Activated naive CD4-positive, alpha-beta T cell (primary cell): ENCODE measurements at places on chromosomes 3 and 15.

- no peak for DNase-seq
Measured at GRCh38 chr3:45021524-45022297, 4.4 kb upstream of the CLEC3B start.

DNA sequence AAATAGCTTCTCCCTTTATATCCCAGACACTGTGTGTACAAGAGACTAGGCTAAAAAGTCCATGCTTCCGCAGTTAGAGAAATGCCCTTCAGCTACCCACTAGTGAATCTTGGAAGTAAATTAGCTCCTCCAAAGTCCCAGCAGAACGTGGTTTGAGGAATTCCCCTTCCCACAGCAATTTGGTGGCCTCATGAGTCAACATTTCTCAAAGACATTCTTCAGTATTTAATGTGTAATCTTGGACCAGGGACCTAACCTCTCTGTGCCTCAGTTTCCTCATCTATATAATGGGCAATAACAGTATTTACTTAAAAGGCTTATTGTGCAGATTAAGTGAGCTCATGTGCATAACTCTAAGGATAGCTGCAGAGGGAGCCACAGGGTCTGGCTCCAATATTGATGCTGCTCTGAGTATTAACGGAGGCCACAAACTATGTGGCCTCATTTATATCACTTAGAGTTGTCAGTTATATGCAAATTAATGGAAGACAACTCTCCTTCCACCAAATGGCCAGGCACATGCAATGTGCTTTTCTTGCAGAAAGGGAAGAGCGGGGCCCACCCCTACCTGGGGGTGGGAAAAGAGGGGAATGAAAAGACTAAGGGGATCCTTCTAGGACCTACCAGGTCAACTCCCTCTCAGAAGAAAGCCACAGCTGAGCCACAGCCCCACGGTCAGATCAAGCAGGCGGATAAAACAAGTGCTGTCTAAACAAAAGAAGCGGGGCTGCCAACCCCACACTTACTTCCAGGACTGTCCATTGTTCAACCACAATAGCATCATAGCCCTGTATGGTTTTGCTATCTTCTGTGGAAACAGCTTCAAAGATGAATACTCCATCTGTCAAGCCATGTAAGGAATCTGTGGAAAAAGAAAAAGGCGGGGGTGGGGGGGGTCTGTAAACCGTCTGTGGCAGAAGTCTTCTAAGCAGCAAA is 92.4 kb downstream of the OXNAD1 start:
- DNase-seq, result no peak

DNA sequence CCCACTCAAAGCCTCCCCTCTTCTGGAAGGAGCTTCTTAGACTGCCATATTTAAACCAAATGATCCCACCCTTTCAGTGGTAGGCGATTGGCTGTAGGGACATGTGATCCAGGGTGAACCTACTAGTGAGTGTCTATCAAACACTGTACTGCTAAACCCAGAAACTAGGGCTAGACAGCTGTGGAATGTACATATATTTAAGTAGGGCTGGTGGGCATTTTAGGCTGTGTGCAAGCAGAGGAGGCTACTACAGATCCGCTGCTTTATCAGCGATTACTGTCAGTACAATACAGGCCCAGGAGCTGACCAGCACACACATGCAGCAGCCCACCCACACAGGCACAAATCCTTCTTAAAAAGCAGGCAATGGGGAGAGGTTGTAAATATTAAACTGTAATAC is 15.4 kb upstream of the LARP6 start:
- DNase-seq, result no peak

- no peak for DNase-seq
Measured at GRCh38 chr15:60351066-60351465, 46.7 kb downstream of the ANXA2 start.

GRCh38 chr3:11140030-11140712 is 14.1 kb upstream of the HRH1 start:
- DNase-seq, result no peak

DNA sequence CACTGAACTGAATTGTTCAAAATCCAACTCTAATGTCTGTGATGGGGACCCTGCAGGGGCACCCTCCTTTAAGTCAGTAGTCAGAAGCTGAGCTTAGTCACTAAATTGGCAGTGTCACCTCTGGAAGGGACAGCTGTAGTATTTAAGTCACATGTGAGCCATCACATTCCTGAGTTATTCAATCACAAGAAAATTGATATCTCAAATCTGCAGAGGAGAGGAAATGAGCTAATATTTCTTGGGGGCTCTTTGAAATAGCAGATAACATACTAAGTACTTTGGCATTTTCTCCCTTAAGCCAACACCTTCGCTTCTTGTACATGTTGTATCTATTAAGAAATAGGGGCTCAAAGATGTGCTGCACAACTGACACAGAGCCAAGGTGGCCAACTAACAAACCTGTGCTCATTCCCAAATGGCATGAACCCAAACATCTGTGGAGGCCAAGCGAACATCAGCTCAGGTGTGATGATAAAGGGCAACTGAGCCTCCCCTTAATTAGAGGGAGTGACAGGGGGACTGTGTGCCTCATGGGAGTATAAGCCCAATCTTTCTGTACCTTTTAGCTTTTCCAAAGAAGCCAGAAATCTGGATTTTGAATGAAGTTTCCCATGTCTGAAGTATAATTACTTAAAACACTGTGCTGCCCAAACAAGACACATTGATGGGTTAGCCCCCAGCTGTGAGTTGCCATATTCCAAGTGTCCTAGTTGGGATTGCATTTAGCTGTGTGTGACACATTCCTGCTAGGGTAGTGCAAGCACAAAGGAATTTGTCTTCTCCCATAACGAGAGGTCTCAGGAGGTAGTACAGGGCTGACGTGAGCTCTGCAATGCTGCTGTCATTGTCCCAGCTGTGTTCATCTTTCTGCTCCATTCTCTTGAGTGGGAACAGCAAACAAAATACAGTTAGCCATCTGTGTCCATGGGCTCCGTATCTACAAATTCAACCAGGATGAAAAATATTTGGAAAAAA is 63.3 kb downstream of the ABHD5 start:
- no peak for DNase-seq

- no peak for DNase-seq
Measured at GRCh38 chr3:138448631-138449030, 14.2 kb downstream of the ESYT3 start.

GRCh38 chr3:31848163-31848818 is 132.8 kb downstream of the OSBPL10 start:
- no peak for DNase-seq

GRCh38 chr3:52119826-52120225 is 34.4 kb downstream of the POC1A start:
- DNase-seq, result no peak

DNA sequence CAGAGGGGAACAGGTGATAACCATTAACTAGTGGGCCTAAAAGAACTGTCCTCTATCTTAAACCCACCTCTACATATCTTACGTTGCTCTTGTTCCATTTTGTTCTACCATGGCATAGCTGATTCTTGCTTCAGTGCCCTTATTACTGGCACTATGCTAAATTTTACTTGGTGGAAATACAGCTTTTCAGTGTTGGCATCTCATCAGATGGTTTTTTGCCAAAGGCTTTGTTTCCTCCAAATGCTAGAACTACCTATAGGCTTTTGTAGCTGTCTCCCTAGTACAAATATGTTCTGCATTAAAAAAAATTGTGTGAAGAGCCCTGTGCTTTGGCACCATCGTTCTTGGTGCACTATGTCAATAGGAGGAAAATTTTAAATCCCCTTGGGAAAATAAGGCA is 145.0 kb upstream of the ZBTB20 start:
- no peak for DNase-seq

DNA sequence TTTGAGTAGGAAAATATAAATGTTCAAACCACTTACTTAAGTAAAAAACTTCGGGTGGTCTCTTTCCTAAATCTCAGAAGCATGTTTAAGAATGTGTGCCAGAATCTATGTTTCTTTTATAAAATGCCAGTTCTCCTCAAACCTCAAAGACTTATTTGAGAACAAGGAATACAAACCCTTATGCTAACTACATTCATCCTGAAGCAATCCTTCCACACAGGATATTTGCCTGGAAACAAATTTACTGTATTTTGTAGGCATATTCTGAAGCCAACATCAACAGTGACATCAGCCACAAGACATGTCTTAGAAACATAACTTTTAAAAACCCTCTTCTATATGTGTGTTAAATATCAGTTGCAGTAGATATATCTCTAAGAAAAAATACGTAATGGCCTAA is 1077.0 kb downstream of the ROBO1 start:
- DNase-seq, result no peak

GRCh38 chr3:144129536-144130214 is 158.1 kb downstream of the DIPK2A start:
- no peak for DNase-seq

DNA sequence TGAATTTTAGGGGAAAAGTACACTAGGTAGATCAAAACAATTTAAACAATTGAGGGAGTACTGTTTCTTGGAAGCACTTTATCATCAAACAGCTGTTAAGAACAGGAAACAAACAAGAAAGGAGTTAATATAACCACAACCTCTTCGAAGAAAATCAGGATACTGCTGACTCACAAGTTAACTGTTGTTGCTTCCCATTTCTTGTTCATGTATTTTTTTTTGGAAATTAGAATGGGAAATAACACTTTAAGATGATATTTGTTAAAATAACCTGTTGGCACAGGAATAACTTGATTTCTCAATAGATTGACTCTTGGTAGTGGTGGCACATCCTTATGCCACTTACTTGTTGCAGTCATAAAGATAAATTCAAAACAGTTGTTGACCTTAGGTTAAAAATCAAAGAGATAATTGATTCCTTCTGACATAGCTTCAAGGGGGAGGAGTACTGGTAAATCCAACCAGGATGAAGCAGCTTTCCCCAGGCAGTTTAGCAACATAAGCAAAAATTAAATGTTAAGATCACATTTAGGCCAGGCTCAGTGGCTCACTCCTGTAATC is 3.3 kb downstream of the BNIP2 start:
- no peak for DNase-seq

GRCh38 chr3:59935025-59935424 is 885.2 kb upstream of the CFAP20DC start:
- DNase-seq, result no peak

DNA sequence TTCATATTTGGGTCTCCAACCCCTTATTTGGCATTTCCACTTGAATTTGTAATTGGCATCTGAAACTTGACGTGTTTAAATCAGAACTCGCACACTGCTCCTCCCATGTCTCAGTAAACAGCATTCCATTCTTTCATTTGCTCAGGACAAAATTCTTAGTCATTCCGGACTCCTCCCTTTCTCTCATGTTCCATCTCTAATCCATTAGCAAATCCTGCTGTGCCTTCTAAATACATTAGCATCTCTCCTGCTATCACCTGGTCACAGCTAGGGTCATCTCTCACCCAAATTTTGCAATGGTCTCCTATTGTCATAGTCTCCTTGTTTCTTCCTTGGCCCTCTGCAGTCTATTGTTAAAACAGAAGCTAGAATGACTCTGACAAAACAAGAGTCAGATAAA is 119.9 kb upstream of the CADPS start:
- no peak for DNase-seq

DNA sequence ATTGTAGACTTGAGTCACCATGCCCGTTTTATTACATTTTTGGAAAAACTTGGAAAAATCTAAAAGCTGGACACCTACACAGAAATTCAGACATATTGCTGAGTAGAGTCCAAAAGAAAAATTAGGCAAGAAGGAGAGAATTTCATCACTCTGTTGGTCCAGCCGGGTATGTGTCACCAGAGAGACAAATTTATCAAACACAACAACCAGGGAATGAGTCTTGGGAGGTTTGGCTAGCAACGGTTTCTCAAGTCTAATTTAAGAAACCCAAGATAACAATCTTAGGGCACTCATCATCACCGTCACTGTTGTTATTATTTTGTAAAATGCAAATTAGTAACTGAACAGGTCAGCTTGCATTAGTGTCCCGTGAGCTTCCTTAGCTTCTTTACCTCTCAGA is 197.5 kb upstream of the C2CD4B start:
- DNase-seq, result no peak

GRCh38 chr3:134795746-134796280 is 753 bp downstream of the EPHB1 start:
- DNase-seq, result no peak
